MV-4-11 (cell line): ENCODE measurements at places on chromosomes 2 and 18.

DNA sequence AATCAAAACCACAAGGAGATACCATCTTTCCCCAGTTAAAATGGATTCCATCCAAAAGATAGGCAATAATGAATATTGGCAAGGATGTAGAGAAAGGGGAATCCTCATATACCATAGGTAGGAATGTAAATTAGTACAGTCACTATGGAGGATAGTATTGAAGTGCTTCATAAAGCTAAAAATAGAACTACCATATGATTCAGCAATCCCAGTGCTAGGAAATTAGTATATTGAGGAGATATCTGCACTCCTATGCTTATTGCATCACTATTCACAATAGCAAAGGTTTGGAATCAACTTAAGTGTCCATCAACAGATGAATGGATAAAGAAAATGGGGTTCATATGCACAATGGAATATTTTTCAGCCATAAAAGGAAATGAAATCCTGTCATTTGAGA is 251.2 kb downstream of the ZNF804A start:
- no peak for DNase-seq

DNA sequence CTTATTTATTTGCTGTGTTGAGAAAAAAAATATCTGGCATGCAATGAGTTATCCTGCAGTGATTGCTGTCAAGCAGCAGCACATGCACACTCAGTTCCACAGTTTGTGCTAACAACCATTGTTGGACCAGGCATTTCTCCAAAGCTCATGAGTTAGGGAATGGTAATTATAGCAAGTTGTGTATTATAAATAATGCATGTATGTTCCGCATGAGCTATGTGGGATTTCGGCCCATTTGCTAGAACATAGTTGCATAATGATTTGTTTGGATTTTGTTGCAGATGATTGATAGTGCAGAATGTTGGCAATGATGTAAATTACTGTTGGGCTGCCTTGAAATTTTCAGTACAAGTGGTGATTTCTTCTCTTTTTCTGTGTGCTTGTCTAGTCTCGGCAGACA is 10.7 kb downstream of the KCNJ3 start:
- no peak for DNase-seq

DNA sequence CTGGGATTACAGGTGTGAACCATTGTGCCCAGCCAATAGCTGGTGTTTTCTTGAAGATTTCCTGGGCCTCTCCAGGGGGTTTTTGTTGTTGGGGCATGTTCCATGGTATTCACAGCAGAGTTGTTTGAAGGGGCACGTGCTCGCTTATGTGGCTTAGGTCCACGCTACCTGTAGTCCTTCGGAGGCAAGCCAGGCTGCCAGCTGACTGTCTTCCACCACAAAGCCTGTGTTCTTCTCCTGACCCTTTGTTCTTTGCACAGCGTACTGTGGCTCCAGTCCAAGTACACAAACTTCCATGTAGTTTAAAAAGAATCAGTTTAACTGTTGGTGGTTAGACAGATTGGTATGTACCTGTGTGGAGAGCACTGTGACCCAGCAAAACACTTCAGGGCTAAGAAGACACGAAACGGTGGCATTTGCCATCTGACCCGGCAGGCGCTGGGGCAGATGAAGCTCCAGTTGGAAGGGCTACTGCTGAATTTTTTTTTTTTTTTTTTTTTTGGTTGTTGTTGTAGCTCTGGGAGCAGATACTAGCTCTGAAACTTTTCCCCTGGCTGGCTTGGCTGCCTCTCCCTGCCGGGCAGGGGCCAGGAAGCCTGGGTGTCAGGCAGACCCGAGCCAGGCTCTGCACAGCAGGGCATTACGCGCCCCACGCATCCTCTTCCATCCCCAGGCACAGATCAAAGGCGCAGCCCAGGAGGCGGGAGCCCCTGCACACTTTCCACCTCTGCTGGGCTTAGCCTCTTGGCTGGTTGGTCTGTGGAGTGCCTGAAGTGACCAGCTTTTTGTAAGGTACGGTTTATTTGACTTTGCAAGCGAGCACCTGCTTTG is 5.7 kb downstream of the GREB1 start:
- no peak for DNase-seq

DNA sequence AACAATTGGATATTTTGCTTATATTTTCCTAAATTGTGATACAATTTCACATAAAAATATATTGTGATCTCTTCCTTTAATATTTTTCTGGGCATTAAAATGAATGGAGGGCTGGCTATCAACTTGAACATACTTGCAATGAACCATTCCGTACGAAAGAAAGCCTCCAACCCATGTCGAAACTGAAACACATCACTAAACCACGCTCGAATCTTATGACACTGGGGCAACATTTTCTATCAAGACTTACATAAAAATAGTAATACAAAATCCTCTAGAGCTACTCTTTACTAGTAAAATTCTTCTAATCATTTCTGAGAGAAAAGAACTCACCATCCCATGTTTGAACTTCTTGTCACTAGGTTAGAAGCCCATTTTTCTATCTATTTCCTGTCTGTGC is 132.8 kb upstream of the DOK6 start:
- no peak for DNase-seq

- no peak for DNase-seq
These were observed 64.9 kb downstream of the DNMT3A start for GRCh38 chr2:25276569-25277465.

DNA sequence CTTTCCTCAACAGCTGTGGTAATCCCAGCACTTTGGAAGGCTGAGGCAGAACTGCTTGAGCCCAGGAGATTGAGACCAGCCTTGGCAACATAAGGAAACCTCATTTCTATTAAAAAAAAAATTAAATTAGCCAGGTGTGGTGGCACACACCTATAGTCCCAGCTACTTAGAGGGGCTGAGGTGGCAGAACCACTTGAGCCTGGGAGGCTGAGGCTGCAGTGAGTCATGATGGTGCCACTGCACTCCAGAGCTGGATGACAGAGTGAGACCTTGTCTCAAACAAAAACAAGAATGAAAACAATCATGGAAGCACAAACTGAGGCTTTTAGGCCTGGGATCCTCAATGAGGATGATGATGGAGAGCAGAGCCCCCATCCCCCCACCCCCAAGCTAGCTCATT is 19.8 kb downstream of the GAREM1 start:
- DNase-seq = no peak

- no peak for DNase-seq
These were observed 29.8 kb downstream of the TANK start for GRCh38 chr2:161190050-161190449.

DNA sequence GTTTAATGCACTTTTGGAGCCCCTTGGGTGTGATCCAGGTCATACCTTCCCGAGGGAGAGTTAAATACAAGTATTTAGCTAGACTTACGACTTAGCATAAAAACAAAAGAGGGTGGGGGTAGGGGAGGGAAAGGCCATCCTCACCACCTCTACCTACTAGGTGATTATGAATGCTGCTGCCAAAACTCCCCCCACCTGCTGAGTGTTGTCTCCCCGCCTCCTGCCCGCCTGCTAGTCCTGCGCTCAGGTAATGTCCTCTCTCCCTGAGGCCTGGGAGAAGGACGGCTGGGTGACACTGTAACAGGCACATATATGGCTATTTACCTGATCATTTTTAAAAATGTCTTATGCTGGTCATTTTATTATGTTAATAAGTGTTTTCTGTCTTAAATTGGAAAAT is 3.0 kb upstream of the NCKAP5 start:
- no peak for DNase-seq

DNA sequence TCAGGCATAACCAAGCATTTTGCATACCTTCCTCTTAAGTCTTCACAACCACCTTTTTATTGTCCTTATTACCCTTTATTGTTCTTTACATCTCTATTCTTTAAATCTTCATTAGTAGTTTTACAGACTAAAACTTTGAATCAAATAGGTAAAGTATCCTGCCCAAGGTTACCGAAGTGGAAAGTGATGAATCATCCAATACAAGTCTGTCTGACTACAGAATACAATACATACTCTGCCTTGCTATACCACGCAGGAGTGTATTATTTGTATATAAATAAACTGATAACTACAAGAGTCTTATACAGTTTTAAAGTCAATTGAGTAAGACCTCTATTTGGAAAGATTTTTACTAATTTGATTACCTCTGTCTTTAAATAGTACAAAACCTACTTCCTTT is 196.0 kb downstream of the ZEB2 start:
- no peak for DNase-seq

- DNase-seq = no peak
These were observed 392.8 kb upstream of the GALNT5 start for GRCh38 chr2:156864753-156865152.

- no peak for DNase-seq
These were observed 15.1 kb downstream of the GRHL1 start for GRCh38 chr2:9966491-9967022.

- DNase-seq = no peak
These were observed 106.7 kb downstream of the FOXI3 start for GRCh38 chr2:88345842-88346241.

DNA sequence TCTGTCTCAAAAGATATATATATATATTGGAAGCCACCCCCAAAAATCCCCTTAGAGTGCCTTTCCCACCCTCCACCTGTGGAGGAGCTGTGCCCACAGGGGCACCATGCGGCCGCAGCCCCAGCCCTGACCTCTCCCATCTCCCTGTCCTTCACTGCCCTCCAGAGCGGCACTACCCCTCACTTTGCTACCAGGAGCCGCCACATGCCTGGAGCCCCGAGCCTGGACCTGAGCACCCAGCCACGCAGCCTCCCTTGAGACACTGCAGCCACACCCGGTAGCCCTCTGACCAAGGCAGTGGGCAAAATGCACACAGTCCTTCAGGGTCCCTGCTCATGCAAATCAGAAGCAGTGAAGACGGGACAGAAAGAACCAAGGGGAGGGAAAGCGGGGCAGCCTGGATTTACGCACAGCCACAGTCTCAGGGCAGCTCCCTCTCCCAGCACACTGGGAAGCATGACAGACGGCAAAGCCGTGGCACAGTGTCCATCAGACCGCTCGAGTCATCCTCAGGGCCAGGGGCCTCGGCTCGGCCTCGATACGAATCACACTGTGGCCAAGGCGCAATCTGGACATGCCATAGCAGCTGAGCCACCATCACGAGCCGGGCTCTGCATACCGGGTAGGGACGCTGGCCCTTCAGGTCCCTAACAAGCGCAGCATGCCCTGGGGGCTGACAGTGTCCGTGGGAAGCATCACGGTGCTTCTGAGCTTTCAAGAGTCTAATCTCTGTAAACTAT is 10.1 kb downstream of the HDAC4 start:
- no peak for DNase-seq

GRCh38 chr2:99439971-99440505 is 49.8 kb downstream of the REV1 start:
- no peak for DNase-seq

GRCh38 chr2:26366957-26367356 is 20.4 kb upstream of the ADGRF3 start:
- no peak for DNase-seq

- DNase-seq = no peak
These were observed 88.1 kb downstream of the EIPR1 start for GRCh38 chr2:3289526-3289925.

DNA sequence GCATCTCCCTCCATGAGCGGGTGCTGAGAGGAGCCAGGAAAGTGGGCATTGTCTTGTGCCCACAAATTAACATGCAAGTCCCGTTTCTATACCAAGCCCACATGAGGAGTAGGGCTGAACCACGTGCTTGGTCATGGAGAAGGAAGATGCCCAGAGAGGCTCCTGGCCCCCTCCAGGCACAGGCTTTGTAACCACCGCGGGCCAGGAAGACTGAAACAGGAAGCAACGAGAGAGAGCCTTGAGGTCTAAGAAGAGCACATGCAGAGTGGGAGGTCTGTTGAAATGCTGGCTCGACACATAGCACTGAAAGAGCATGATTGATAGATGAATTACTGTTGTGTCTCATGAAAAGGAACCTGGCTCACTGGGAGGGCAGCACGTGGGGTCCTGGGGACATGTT is 36.3 kb downstream of the VWA3B start:
- peak; percentile 95 for DNase-seq

- peak; percentile 40 for DNase-seq
These were observed 11.4 kb upstream of the NMUR1 start for GRCh38 chr2:231541645-231542044.

GRCh38 chr18:67997496-67997895 is 481.0 kb upstream of the DSEL start:
- DNase-seq = no peak

- peak; percentile 85 for DNase-seq
These were observed 28.3 kb downstream of the MYO7B start for GRCh38 chr2:127563458-127564428.

DNA sequence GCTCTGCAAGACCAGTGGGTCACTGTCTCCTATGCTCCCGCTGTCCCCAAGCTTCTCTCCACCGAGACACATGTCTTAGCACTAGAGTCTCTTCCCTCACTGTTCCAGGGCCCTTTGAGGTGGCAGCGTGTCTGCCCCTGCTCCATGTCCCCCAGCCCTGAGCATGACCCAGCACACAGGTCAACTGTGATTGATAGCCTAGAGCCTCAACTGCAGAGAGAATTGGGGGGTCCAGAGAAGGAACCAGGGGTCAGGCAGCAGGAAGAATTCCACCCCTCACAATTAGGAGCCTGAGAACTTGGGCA is 54.6 kb upstream of the ODC1 start:
- no peak for DNase-seq

DNA sequence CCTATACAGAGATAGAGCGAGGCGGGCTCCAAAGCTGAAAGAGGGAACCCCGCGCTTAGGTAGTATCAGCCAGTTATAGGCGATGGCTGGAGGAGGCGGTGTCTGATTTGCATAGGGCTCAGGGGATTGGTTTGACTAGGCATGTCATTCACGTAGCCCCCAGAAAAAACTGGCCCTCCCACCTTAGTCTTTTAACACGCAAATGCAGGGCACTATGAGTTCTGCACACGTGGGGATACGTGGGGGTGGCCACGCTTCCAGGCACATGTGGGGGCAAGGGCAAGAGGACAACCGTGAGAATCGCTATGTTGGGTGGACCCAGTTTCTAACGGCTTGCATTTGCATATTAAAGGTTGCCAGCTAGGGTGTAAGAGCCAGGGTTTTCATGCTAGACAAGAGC is 56.7 kb upstream of the MSTN start:
- peak; percentile 36 for DNase-seq

DNA sequence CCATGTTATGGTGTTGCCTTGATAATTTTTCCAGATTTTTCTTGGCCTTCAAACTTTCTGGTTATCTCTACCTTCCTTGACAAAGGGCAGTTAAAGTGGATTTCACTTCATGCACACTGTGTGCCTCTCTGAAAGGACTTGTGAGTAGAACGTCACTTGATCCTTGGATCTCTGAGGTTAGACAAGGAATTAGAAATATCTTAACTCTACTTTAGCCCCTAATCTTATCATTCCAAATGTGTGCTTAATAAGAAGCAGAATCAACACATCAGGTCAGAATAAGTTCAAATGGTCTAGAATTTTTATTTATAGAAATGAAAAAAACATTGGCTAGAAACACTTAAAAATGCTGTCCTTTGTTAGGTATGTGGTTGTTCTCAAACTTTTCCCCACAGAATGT is 205.7 kb downstream of the TPGS2 start:
- DNase-seq = no peak

DNA sequence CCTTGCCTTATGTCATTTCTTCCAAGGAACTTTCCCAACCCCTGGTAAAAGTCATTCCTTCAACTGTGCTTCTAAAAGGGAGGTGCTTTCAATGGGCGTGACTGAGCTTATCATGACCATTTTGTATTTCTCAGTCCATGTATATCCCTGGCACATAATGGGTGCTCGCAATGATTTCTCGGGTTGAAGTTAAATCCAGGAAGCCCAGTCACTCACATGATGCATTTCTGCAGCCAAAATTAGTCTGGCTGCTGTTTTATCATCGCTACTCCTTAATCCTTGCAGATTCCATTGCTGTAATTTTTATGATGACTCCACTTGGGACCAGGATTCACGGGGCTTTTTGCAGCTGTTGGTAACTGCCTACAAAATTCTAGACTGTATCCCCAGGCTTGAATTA is 25.9 kb upstream of the RFX8 start:
- no peak for DNase-seq

- no peak for DNase-seq
These were observed 541.9 kb downstream of the TMX3 start for GRCh38 chr18:68172842-68173549.
